ENCODE measurements at places on chromosomes 4 and X.

DNA sequence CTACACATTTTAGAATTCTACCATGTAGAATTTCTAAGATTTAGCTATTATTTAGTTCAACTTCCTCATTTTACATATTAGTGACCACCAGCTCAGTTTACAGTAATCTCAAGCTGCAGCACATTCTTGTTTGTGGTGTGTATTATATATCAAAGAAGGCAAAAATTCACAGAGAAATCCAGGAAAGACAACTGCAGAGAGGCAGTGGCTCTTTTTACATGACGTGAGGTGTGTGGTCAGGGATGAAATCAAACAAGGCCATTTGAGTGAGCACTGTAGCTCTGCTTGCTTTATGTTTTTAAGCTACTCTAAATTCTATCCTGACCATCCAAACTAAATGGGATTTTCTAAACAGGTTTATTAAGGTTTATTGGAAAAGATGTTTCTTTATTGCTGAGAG lies 71.1 kb downstream of the COL25A1 start:
- no peak for DNase-seq

GRCh38 chrX:120310861-120311726 lies at the start of gene TMEM255A:
Gene TMEM255A (minus strand): TSS chrX:120311461. CDS start chrX:120311309, 152 bp downstream.
- no peak for DNase-seq

DNA sequence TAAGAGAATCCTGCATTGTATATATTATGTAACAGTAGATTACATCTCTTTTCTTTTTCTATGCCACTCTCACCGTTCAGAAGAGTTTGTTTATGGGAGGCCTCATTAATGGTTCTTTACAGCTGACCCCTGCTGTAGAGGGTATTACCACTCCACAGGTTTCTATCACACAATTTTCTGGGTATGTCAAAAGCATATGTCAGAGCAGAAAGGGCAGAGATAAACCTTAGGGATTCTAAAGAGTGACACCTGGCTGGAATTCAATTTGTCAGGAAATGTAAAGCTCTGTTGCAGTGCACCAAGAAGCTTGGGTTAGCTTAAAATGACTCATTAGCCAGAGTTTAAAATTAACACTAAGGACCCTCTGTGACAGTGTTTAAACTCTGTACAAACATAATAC lies 658.7 kb downstream of the PCDH18 start:
- DNase-seq = no peak

GRCh38 chrX:42248226-42248625 lies 324.9 kb upstream of the CASK start:
- DNase-seq = no peak

DNA sequence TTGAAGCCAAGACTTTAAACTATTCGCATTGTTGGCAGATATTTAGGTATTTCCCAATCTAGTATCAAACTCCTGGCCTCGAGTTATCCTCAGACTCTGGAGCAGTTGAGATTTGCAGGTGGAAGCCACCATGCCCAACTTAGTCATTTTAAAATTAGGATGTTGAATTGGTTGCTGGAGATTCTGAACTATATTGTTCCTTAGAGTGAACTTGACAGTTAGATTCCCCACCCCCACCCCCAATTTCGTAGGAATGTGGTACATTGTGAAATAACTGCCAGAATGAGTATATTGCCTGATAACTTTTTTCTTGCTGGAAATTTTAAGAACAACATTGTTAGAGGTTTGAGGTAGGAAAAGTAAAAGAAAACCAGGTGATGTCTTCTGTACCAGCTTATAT lies 2.3 kb downstream of the NOCT start:
- DNase-seq = peak; percentile 22

GRCh38 chrX:14079891-14080430 lies 50.3 kb upstream of the GEMIN8 start:
- DNase-seq = no peak
